Amniotic stem cell (primary cell): ENCODE measurements at places on chromosomes 3 and 15.

DNA sequence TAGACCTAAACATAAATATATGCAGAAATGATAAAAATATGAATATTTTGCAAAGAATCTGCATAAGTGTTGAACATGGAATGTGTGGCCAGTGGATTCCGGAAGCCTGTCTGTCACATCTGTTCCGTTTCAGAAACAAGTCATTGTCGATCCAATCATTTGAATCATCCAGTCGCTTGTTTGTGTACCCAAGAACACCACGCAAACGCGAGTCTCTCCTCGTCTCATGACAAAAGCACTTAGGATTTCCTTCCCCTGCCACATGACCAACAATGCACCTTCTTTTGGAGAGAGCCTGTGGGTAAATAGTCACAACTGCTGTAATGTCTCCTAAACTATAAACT, 80.2 kb downstream of the FMN1 start:
- no peak for DNase-seq

DNA sequence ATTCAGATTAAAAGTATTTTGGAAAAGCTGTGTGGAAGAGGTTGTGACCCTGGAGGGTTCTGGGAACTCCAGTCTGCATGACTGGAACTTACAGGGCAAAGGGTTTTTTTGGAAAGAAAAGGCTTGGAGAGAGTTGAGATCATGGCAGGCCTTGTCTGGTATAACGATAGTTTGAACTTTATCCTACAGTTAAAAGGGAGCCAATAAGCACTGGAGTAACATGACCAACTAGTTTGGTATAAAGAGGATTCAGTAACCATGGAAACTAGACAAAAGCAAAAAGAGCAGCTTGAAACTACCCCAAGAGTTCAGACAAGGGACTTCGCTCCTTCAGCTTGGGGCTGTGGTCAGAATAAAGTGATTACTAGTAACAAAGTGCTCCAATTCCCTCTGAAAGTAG, 151.2 kb upstream of the TMCO5A start:
- no peak for DNase-seq

GRCh38 chr3:113676261-113676660, 20.2 kb downstream of the USF3 start:
- no peak for DNase-seq

DNA sequence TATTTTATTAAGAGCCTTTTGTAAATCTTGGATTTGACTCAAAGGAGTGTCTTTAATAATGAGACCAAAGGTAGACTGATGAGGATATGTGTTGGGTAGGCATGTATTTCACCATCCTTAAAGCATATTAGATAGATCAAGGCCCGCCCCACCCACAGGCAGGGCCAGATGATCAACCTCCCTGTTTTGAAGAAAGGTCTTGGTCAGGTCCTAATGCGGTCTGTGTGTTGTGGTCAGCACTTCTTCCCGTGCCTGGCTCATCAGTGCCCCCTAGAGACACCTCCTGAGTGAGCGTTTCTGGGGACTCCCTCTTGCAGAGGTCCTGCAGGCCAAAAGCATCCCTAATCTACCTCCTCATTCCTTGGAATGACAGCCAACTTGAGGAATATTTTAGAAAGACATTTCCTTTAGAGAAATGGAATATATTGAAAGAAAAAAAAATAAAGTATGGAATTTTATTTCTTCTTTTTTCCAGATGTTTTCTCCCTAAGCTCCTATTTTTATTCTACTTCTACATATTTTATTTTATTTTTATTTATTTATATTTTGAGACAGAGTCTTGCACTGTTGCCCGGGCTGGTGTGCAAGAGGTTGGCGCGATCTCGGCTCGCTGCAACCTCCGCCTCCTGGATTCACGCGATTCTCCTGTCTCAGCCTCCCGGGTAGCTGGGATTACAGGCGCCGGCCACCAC, 6.0 kb downstream of the TM4SF4 start:
- peak; percentile 27 for DNase-seq

DNA sequence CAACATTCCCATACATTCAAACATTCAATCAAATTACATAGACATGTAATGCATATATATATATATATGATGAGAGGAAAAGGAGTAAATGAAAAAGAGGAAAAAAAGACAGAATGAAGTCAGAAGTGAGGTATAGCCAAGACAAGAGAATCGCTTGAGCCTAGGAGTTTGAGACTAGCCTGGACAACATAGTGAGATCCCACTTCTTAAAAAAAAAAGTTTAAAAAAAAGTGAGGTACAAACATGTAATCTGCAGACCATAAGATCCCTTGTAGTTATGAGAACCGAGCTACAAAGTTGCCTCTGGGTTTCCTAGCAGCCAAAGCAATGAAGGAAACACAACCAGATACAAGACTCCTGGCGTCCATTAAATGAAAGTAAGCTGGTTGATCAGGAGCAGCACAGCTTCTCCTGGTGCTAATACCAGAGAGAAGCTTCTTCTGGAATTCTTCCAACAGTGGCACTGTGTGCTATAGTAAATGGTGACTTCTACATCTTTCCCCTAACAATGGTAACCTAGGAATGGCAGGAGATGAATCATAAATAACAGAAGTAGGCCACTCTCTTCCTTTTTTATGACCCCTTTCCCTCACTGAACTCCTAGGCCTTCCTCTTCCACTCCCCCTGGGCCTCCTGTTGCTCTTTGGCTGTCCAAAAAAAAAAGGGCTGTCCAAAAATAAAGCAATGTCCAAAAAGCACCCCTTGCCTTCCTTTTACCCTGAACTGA, 3.5 kb downstream of the KCNMB3 start:
- DNase-seq, result no peak

- DNase-seq, result no peak
Observed at GRCh38 chr15:82105451-82106215, 59.8 kb upstream of the MEX3B start.

DNA sequence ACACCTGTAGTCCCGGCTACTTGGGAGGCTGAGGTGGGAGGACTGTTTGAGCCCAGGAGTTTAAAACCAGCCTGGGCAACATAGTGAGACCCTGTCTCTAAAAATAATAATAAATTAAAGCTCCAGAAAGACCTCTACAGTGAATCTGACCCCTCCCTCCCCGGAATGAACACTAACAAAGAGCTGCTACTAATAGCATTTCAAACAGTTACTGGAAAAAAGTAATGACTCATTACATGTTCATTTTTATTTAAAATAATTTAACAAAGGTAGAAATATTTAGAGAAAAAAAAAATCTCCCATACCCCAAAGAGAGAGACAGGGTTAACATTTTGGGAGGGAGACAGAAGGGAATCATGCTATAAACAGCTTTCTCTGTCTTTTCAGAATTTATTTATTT, 2.2 kb upstream of the UBA3 start:
- DNase-seq, result no peak

- DNase-seq, result no peak
Observed at GRCh38 chr3:101123081-101123480, 129.9 kb upstream of the ABI3BP start.

GRCh38 chr3:12345584-12346494, 57.0 kb downstream of the PPARG start:
- no peak for DNase-seq

- no peak for DNase-seq
Observed at GRCh38 chr3:177692304-177692975, 495.2 kb upstream of the TBL1XR1 start.

- DNase-seq, result no peak
Observed at GRCh38 chr3:46440531-46441294, 24.0 kb downstream of the LTF start.

DNA sequence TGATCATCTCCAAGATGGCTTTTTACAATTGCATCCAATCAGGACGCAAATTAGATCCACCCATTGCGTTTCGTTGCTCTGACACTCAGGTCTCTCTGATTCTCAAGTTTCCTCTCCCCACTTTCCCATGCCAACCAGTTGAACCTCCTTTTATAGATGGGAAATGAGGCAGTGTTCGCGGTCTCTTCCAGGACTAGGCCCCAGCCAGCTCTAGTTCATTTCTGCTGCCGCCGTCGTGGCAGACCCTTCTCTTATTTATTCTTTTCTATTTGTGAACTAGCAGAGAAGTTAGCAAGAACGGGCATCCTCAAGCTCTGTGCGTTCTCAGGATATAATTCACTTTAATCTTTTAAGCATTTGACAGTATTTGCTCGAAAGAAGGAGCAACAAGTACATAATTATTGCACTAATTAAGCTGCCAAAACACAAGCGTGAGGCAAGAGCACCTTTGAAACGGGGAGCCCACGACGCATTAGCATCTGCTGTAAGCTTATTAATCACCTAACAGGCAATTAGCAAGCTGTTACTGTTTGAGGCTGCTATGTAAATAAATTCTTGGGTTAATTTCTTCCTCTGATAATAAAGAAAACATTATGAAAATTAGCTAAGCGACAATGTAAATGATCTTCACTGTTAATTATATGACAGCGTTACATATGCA, 246.4 kb upstream of the TLE3 start:
- DNase-seq, result no peak

- DNase-seq, result no peak
Observed at GRCh38 chr15:48001393-48002039, 119.3 kb upstream of the SLC24A5 start.

DNA sequence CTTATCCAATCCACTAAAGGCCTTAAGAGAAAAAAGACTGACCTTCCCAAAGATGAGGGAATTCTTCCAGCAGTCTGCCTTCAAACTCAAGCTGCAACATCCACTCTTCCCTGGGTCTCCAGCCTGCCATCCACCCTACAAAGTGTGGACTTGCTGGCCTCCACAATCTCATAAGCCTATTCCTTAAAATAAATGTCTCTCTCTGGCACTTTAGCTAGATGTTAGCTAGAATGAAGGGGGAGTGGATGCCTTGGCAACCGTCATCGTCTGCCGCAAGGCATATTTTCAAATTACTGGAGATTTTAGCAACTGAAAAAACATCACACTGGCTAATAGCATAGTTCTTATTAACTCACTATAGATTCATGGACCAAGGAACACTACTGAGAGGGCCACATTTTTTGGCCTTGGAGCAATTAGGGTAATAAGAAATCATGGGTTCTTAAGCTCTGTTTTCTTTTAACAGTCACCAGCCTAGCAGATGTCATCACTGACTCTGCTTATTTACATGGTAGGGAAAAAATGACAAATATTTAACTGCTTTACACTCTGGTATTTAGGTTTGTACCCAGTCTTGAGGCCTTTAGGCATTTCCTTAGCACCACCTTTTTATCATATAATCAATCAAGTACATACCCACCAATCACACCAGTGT, 245.3 kb downstream of the MYRIP start:
- no peak for DNase-seq

- no peak for DNase-seq
Observed at GRCh38 chr3:153752405-153753027, 368.7 kb upstream of the ARHGEF26 start.

GRCh38 chr3:139653582-139653981, 24.2 kb downstream of the NMNAT3 start:
- no peak for DNase-seq

DNA sequence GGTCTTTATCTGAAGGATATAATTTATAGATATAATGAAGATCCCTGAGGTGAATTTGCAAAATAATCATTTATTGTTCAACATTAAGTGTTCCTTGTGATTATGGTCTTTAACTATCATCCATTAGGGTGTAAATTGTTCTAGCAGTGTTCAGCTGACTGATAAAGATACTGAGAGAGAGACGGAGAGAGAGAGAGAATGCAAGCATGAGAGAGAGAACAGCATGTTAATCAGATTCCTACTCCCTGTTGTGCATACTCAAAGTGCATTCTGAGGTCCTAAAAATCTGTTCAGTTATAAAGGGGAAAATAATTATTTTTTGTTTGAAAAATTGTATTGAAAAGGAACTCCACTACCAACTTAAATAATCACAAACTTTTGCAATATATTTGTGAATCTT, 271.0 kb upstream of the CBLB start:
- DNase-seq, result no peak

- no peak for DNase-seq
Observed at GRCh38 chr15:58447271-58448010, 15.7 kb downstream of the LIPC start.

DNA sequence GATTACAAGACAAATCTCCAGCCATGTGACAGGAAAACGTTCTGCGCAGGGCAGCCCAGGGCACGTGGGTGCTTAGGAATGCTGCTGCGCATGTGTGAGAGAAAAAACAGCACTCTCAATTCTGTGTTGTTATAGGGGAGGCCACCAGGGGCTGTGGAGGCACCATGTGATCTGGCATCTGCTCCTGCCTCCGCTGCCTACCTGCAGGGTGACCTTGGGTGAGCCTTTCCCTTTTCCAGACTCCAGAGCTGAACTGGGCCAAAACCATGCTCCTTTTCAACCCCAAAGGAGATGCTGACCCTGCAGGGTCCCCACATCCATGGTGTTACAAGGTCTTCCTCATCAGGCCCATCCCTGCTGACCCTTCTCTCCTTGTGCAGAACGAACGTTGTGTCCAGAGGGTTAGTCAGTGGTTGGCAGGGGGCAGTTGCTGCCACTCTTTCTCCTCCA, 81.5 kb upstream of the RASGRF1 start:
- no peak for DNase-seq

DNA sequence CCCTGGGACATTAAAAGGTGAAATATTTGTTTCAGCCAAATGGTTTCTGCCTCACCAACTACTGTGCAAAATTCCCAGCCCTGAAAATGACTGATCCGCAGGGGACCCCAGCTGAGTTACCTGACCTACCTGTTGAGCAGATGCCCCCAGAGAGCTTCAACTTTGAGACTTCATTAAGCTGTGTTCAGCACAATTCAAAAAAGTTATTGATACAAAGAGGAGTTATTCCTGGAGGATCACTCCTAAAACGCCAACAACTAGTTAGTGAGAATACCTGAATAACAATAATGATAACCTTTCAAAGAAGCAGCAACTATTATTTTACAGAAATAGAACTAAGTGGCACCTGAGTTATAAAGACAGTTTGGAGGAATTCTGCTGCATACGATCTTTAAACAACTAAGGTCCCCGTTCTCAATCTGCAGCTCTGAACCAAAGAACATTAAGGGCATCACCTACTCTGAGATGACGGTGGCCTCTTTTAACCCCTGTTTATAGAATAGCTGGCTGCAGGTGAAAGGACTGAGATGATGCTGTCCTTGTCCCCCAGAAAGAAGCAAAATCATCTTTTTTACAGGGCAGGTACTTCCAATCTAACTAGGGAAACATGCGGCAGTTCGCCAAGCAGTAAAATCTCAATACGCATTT, 659 bp downstream of the GADL1 start:
- DNase-seq, result no peak

DNA sequence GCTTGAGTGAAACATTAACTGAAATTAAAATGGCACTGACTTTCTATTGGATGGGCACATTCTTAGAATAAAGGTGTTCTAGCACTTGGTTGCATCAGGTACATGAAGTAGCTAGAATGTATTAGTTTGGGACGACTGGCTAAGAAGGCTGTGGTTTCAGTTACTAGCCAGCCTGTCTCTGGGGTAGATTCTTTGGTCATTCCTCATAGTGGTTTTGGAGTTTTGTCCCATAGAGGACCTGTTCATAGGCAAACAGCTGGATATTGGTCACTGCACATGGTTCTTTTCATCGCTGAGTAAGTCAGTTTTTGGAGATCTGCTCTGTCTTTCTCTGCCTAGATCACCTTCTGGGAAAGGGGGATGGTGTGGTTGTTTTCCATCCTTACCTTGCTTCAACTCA, 55.3 kb downstream of the ADAMTSL3 start:
- no peak for DNase-seq

GRCh38 chr3:115571413-115571812, 51.9 kb upstream of the GAP43 start:
- no peak for DNase-seq
